Lower lobe of right lung (tissue), 2 donors: ENCODE measurements at places on chromosomes 5 and 9. TPM values are rescaled to one million over a fixed set of nuclear protein-coding genes. Genes with fewer than 3 reads are reported as not detected.
A peak's percentile ranks its signal among the peaks of the same experiment; 100 is the strongest.

SLC12A2 gene
- 24.1 TPM for total RNA-seq

DNA sequence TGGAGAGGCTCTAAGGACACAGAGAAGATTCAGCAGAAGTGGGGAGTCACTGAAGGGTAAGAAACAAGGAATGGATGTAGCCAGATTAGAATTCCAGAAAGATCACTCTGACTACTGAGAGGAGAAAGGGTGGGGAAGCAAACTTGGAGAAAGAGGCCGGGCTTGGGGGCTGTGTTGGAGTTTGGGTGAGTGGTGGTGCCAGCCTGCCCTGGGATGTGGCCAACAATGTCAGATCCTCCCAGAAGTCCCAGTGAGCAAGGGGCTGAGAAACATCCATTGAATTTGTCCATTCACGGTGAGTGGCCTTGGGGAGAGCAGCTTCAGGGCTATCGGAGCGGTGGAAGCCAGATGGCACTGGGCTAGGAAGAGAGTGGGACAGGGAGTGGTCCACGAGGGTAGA is 60.4 kb downstream of the COL15A1 start:
- no peak for DNase-seq

FOXD4 gene
- total RNA-seq, result 0.32 TPM

DNA sequence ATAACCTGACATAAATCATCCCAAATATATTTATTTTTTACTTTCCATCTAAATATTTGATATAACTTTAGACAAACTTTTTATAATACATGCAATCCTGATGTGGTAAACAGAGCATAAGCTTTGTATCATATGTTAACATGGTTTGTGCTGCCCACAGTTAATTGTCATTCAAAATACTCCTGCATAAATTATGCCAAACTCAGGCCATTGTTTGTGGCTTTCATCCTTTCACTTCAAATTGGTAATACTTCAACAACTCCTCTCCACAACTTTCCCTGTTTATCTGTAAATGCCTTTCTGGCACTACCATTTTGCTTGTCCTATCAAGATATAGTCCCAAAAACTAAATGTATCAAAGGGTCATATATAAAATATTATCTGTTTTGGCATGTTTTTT is 586.7 kb downstream of the HINT1 start:
- DNase-seq, result no peak

DNA sequence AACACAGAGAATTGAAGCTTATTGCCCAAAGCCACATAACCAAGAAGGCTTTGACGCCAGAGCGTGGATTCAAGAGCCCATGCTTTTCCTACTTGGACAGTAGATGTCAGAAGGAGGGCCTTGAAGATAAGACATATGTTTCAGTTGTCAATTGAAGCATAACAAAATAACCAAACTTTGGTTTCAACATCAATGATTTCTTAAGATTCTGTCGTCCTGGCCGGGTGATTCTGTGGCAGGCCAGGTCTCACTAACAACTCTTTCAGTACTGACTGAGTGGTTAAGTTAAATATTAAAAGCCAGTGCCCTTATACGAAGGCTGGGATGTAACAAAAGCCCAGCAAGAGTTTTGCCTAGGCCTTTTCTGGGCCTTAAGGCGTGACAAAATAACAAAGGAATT is 94.0 kb downstream of the RCL1 start:
- DNase-seq, result no peak

DNA sequence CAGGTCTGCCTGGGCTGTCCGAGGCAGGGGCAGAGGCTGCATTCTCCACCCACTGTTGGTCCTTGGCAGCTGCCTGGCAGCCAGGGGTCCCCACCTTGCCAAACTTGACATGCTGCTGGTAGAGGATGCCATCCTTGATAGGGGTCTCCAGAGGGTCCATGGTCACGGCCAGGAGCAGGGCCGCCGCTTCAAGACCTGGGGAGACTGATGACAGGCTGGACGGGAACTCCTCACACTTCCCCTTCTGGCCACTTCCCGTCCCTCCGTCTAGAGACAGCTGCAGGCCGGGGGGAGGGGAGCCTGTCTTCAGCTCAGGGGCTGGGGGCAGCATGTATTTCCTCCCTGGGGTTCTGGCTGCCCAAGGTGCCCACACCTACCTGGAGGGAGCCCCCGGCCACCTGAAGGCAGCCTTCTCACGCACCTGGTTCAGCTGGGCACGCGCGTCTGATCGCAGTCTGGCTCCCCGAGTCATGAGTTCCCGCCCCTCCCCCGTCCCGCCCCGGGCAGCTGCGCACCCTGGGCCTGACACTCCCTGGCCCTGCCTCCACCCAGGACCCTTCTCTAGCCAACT is at the start of gene DOK3:
DOK3 (minus strand) TSS at position 446 of the 571 bp plus-strand sequence; CDS start at position 160, 286 bp downstream.
- DNase-seq, result peak; percentile 82

DNA sequence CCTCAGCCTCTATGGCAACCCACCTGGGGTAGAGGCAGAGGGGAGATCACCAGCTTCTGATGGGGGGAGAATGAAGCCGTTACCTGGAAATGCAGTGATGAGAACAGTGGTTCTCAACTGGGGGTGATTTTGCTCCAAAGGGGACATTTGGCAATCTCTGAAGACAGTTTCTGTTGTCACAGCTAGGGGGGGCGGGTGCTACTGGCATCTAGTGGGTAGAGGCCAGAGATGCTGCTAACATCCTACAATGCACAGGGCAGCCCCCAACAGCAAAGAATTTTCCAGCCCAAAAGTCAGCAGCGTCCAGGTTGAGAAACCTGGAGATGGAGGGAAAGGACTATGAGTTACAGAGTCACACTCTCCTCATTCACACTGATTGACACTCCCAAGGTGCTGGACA is 84.5 kb downstream of the FGF1 start:
- no peak for DNase-seq

DNA sequence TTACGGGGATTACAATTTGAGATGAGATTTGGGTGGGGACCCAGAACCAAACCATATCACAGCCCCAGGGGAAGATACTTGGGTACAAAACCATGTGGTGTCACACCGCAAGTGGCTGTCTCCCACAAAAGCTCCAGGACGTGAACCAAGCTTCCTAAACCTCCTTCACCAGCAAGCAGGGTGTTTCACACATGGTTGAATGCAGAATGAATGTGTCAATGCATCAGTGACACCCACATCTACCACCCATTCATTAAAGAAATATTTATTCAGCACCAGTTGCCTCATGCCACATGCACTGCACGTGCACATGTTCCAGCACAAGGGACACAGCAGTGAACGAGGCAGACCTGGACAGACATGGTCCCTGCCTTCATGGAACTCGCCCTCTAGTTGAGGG is 70.9 kb upstream of the SPOCK1 start:
- DNase-seq, result no peak

- DNase-seq, result no peak
These were observed 18.3 kb downstream of the BRD3OS start for GRCh38 chr9:134043531-134043988.

GRCh38 chr9:18294229-18294628 is 179.7 kb upstream of the ADAMTSL1 start:
- no peak for DNase-seq

BTNL9 gene
- total RNA-seq, result 125 TPM

- peak; percentile 38 for DNase-seq
These were observed 30.3 kb downstream of the TPPP start for GRCh38 chr5:662751-663435.

- peak; percentile 81 for DNase-seq
These were observed 17.7 kb downstream of the RALGDS start for GRCh38 chr9:133103183-133103986.

DNA sequence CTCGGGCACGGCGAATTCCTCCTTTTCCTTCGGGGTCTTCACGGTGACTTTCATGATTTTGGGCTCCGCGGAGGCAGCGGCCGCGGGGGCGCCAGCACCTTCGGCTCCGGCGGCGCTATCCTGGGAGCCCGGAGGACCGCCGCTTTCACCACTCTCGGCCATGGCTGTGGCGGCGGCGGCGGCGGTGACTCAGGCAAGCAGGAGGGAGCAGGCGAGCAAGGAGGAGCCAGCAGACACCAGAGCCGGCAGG is 315 bp downstream of the UBQLN1 start:
- DNase-seq, result no peak

- no peak for DNase-seq
These were observed 571.0 kb downstream of the NR2F1-AS1 start for GRCh38 chr5:93010037-93010436.

FAM153A gene
- total RNA-seq, result 3.7 TPM

GRCh38 chr9:22143799-22144625 is 134.9 kb upstream of the CDKN2B start:
- DNase-seq, result no peak

DNA sequence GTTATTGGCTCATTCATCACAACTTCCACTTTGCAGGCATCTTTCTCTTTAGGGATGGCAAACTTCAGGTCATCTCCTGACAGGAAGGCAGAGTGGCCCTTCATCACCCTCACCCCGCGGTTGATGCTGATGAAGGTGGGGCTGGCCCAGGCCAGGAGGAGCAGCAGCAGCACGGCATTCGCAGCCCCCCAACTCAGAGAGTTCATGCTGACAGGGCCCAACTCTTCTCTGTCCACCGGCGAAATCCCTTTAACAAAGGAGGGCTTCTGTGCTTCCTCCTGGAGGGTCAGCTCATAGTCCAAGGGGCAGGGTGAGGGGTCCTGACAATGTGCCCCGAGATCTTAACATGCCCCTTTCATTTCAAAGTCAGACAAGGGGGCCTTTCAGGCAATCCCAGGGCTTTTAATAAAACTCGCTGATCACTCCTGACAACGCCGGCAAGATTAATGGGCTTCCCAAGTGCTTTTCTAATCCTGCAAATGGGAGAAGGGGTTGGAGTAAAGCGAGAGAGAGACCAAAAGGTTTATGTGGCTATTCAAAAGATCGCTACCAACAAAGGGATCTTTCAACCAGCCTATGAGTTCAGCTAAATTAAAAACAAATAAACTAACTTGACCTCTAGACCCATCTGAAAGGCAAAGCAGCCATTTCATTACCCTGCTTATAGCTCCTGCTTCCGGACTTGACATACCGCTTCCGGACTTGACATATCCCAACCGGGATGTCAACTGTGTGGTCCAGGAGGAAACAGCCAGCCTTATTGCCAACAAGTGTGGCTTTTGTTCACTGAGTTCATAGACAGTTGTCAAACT is 41.2 kb downstream of the FREM1 start:
- DNase-seq, result no peak

LCN15 gene
- total RNA-seq, result not detected

DNA sequence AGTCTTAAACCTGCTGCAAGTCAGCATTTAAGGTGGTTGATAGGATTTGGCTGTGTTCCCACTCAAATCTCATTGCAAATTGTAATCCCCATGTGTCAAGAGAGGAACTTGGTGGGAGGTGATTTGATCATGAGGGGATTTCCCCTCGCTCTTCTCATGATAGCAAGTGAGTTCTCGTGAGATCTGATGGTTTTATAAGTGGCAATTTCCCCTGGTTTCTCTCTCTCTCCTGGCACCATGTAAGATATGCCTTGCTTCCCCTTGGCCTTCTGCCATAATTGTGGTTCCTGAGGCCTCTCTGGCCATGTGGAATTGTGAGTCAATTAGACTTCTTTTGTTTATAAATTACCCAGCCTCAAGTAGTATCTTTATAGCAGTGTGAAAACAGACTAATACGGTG is 84.3 kb upstream of the SMC2 start:
- DNase-seq, result no peak

GARIN3 gene
- not detected for total RNA-seq

- no peak for DNase-seq
These were observed 147.5 kb upstream of the FGF10 start for GRCh38 chr5:44536650-44537260.

DNA sequence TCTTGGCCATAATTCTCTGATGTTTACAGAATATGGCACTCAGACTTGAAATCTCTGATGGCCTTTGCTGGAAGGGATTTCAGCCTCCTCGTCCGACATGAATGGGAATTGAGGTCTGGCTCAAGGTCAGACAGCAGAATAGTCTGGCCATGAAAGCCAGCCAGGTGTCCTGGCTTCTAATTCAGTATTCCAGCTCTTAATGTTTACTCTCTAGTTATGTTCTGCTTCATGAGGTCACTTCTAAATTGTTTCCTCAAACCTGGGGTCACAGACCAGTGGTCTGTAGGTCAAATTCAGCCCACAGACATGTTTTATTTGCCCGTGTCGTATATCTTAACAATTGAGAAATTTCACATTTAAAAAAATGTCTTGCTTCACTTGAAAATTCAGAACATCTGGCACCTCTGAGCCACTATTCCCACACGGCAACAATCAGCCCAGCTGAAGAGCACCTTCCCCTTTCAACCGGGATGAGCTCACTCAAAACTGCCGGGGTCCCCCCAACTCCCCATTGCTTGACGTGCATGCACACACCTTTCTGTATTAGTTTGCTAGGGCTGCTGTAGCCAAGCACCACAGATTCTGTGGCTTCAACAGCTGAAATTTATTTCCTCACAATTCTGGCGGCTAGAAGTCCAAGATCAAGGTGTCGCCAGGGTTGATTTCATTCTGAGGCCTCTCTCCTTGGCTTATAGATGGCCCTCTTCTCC is 243.5 kb downstream of the ENC1 start:
- no peak for DNase-seq

- no peak for DNase-seq
These were observed 45.4 kb downstream of the RAB14 start for GRCh38 chr9:121156263-121156731.

DNA sequence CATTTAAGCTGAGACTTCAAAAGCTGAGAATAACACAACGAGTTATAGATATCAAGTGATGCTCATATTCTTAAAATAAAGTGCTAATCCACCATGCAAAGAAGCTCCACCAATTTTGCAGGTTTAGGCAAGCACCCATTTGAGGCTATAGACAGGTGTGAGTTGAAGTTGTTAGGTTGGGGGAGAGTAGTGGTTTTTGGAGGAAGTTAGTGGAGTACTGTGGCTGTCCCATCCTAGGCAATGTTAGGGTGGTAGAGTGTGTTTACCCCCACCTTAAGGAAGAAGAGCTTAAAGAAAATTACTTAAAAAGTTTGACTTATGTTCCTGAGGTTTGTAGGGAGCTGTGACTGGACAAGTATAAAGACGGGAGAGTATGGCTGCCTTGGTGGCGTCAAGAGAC is 98.9 kb upstream of the MAN2A1 start:
- DNase-seq, result no peak

DNA sequence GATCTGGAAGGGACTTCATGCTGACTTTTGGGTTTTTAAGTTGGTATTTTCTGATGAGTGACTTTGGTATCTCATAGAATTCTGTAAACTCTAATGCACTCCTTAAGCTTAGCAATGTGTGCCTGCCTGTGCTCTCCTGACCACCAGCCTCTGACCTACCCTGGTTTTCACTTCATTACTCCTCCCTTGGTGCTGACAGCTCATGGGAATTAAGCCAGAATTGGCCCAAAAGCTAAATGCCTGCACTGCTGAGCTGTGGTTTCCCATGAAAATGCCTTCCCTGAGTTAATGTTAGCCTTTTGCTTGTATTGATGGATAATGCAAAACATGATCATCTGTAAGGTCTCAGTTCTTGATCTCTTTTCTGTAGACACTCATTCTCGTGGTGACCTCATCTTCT is 308.0 kb downstream of the DOCK8 start:
- no peak for DNase-seq

FRRS1L gene
- total RNA-seq, result 0.06 TPM

DNA sequence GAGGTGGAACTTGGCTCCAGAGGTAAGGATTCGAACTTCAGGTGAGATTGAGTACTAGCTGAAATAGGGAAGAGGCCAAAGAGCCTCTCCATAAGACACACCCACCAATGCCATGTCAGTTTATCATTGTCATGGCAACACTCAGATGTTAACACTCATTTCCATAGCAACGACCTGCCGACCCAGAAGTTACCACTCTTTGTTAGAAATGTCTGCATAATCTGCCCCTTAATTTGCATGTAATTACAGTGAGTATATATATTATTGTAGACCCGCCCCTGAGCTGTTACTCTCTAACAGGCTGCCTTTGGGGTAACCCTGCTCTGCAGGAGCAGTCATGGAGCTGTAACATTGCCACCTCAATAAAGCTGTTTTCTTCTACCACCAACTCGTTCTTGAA is 10.2 kb upstream of the NTRK2 start:
- DNase-seq, result no peak

GRCh38 chr5:128146671-128147070 is 63.1 kb downstream of the SLC12A2 start:
- DNase-seq, result no peak
